Kidney epithelial cell (primary cell): ENCODE measurements at places on chromosomes 6 and 20.

GRCh38 chr20:62888406-62888805 is 26.8 kb upstream of the TCFL5 start:
- DNase-seq = no peak

- DNase-seq = no peak
Measured at GRCh38 chr6:132910759-132911158, 96.4 kb downstream of the RPS12 start.

GRCh38 chr20:11112832-11113231 is 439.0 kb upstream of the JAG1 start:
- no peak for DNase-seq

GRCh38 chr20:6806275-6806674 is 38.8 kb downstream of the BMP2 start:
- no peak for DNase-seq

- no peak for DNase-seq
Measured at GRCh38 chr6:4906293-4907276, 97.3 kb downstream of the RPP40 start.

- DNase-seq = no peak
Measured at GRCh38 chr20:16363506-16364319, 209.5 kb downstream of the KIF16B start.

DNA sequence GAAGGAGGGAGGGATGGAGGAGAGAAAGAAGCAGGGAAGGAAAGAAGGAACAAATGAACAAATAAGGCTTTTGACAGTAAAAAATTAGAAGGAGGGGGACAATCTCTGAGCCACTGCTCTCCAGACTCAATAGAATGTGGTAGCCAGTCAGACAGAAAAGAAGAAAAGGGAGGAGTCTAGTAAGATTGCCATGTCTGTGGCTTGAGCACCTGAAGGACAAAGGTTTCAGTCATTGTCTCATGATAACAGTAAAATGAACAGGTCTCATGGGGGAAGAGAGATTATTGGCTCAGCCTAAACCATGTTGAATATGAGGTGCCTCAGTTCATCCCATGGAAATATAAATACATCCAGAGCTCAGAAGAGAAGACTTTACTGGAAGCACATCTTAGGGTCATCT is 14.0 kb upstream of the LOC128125822 start:
- no peak for DNase-seq

DNA sequence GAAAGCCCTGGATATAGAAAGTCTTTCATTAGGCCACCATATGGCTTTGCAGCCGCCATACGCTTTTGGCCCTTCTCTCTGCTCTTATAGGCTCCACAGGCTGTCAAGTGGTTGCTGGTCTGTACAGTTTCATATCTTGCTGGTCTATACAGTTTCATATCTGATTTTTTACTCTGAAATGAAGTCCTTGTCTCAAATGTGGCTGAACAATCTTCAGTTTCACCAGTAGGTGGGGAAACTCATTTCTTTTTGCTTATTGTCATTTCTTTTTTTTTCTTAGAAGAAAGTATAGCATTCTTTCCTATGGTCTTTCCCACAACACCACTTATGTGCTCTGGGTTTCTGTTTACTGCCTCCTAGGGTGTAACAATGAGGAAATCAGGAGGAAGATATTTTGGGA is 771.4 kb upstream of the MMS22L start:
- DNase-seq = no peak

- DNase-seq = no peak
Measured at GRCh38 chr6:72940265-72940664, 285.0 kb downstream of the KHDC1L start.

GRCh38 chr20:9281803-9282202 is 212.9 kb downstream of the PLCB4 start:
- DNase-seq = no peak

GRCh38 chr6:25601800-25602673 is 50.0 kb upstream of the SCGN start:
- DNase-seq = peak; percentile 18

DNA sequence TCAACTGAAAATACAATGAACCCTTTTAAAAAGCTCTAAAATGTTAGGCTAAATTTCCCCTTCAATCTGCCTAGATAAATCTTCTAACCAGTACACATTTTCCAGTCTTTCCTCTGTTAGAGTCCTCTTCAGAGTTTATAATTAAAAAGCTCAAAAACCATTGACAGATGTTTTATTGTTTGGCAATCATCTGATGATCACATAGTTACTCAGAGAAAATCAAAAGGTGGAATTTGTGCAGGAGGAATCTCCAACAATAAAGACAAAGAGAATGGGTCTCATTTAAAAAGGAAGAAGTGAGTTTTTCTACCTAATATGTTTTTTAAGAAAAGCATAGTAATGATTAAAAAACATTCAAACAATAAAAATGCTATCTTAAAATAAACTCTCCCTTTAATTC is 3.1 kb downstream of the TRAPPC3L start:
- no peak for DNase-seq

DNA sequence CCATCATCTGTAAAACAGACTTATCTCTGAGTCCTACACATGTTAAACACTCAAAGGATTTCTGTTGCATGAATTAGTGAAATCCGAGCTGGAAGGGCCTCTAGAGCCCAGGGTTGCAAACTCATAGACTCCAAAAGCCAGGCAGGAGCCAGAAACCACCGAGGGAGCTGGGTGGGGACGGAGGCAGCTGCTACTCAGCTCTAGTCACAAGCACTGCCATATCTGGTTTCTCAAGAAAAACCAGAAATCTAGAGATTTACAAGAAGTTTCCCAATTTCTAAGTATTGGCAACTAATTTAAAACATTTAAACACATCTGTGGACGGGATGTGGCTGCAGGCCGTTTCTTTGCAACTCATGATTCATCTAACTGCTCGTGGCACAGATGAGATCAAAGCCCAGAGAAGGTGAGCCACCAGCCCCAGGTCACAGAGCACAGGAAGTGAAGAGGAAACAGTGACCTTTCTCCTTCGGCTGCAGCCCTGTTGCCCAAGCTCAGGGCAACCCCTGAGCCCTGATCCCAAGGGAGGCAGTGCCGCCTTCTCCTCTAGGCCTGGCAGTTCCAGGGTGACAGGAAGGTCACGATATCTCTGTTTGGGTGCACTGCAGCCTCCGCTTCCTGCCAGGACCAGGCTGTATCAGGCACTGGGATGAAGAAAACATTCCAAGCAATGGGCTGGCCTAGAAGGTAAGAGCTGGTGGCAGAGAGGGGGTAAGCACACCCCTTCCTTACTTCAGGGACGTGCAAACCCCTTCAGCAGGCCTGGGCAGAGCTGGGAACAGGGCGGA is 26.4 kb upstream of the PTGIS start:
- DNase-seq = no peak

DNA sequence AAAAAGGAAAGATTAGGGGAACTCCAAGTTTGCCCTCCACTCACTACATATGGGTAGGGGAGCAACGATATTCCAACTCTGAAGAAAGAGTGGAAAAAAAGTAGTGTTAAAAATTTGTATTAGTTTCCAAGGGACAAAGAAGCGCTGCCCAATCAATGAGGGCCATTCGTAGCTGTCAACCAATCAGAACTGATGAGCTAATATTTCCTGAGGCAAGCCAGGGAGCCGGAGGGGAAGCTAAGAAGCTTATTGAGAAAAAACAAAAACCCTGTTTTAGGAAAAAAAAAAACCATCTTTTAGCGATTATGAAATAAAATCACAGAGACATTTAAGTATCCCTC is 59.5 kb downstream of the TRIM38 start:
- DNase-seq = no peak

- DNase-seq = no peak
Measured at GRCh38 chr6:3419624-3420272, 37.1 kb downstream of the SLC22A23 start.

GRCh38 chr20:20366876-20367574 is 879 bp upstream of the INSM1 start:
- DNase-seq = no peak

- no peak for DNase-seq
Measured at GRCh38 chr20:55283889-55284288, 721.4 kb downstream of the CBLN4 start.

DNA sequence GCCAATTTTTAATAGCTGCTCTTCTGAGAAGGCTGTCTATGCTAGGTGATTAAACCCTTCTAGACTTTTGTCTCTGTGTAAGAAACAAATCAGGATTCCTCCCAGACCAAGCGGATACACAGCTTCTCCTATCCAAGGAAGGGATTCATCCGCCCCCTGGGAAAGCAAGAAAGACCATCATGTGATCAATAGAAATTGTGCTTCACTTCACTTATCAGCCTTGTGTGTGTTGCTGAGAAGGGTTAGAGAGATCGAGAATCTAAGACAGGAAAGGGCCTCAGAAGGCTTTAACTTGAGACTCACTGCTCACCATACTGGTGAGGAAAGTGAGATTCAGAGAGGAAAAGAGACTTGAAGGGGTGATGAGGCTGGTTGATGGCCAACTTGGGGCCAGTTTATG is 1.5 kb downstream of the ABCC10 start:
- no peak for DNase-seq

DNA sequence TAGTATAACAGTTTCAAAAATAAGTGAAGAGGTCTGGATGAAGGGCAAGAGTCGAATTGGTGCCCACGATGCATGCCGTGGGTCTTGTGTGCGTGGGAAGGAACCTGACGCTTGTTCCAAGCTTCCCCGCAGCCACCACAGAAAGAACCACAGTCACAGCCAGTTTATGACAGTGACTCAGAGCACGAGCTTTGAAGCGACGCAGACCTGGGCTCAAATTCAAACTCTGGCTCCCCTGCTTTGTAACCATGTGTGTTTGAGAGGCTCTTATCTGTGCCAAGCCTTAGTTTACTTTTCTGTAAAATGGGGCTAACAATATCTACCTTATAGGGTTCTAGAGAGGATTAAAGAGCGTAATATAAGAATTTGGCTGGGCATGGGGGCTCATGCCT is 65.5 kb downstream of the SYNJ2 start:
- DNase-seq = no peak

GRCh38 chr20:53287357-53288042 is 306.1 kb downstream of the ZNF217 start:
- DNase-seq = no peak

- no peak for DNase-seq
Measured at GRCh38 chr20:62475027-62475771, 596 bp downstream of the GATA5 start.

DNA sequence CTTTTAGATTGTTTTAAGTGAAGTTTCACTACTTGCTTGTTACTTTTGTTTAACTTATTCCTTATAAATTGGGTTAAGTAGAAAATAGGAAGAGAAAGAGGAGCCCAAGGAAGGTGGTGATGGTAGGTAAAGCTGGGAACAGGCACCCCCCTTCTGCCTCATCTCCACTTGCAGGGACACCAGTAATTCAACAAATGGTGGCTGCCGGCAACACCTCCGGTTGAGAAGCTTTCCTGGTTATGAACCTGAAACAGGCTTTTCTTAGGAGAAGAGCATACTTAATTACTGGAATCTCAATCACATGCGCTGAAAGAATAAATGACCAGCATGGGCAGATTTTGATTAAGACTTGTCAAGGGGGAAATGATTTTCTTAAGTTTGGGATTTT is 158.9 kb upstream of the ZNF217 start:
- no peak for DNase-seq

DNA sequence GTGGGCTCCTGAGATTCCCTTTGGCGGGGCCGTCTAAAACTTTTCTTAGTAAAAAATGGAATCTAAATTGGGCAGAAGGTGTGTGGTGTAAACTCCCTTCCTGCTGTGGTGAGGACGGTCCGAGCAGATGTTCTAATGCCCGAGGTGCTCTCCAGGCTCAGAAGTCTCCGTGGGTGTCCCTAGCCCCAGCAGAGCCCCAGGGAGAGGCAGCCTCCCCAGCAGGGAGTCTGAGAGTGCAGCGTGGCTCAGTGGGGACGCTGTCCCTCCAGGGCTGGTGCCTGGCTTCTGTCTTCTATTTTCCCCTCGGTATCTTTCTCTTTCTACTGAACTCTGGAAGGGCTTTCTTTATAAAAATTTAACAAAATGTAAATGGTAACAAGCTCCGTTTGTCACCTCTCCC is 208.2 kb downstream of the SMOC2 start:
- DNase-seq = no peak

GRCh38 chr20:54345821-54346220 is 129.6 kb upstream of the DOK5 start:
- DNase-seq = no peak

DNA sequence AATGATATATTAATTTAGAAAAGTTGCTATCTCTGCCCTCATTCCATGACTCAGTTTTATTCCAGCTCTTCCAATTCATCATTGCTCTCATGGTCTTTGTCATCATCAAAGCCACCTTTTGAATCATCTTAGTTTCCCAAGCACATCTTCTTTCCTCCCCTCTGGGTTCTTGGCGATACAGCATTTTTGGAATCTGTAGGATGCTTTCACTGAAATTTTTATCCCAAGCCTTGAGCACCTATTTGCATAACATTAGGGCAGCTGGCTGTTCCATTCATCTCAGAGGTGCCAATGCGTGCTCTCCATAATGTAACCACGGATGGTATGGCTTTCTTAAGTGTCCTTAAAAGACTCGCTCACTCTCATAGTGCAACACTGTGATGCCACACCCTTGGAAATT is 100.4 kb downstream of the SNX5 start:
- no peak for DNase-seq

GRCh38 chr6:2396846-2397630 is 151.6 kb upstream of the GMDS start:
- peak; percentile 57 for DNase-seq

DNA sequence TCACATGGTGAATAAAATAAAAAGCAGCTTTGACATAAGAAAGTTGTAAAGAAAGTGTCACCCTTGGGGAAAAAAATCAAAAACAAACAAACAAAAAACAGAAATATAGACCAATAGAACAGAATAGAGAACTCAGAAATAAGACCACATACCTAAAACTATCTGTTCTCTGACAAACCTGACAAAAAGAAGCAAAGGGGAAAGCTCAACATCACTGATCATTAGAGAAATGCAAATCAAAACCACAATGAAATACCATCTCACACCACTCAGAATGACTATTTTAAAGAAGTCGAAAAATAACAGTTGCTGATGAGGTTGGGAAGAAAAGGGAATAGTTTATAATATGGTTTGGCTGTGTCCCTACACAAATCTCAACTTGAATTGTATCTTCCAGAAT is 159.1 kb downstream of the TINAG start:
- DNase-seq = no peak

GRCh38 chr20:43472671-43473380 is 15.1 kb downstream of the SRSF6 start:
- no peak for DNase-seq

DNA sequence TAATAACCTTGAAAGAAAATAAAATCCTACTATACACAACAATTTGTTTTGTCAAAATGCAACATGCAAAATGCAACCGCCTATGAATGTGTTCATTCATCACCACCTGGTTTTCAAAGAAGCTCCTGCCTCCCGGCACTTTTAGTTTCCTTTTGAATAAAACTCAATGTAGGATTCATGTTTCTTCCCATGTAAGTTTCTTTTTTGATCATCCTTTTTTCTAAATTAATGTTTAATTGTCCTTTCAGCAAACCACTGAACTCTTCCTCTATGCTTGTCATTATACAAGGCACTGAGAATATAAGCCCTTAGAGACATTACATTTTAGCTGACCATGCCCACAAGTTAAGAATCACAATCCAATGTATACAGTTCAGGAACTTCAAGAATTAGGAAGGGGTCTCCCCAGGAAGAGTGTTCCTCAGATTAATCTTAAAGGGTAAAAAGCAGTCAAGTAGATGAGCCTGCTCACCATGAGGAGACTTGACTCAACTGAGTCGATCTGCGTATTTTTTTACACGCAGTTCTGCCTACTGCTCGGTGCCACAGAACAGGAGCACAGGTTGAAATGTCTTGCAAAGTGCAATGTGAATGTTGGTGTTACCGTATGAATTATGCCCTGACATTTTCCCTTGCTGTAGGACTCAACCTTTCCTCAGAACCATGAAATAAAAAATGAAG is 7.2 kb upstream of the THEMIS start:
- no peak for DNase-seq
